ENCODE measurements at places on chromosomes 2 and 18.

DNA sequence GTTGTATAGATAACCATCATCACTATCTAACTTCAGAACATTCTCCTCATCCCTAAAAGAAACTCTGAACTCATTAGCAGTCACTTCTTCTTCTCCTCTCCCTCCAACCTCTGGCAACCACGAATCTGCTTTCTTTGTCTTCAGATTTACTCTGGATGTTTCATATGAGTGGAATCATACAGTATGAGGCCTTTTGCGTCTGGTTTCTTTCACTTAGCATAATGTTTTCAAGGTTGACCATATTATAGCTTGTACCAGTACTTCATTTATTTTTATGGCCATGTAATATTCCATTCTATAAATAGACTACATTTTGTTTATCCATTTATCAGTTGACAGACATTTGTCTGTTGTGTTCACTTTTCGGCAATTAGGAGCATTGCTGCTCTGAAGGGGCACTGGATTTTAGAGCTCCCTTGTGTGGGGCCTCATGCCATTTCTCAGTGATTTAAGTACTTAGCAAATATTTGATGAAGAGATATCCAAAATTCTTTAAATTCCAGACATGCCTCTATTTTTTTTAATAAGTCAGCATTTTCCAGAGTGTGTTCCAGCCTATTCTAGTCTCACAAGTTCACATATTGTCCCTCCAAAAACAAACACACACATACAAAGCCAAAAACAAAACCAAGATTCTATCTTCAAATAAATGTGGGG lies 22.5 kb upstream of the MAP3K20 start:
- no peak for DNase-seq

GRCh38 chr2:182522972-182523473 lies 96.2 kb upstream of the PDE1A start:
- no peak for DNase-seq

GRCh38 chr2:230863442-230864121 lies 1.2 kb upstream of the ITM2C start:
- no peak for DNase-seq

DNA sequence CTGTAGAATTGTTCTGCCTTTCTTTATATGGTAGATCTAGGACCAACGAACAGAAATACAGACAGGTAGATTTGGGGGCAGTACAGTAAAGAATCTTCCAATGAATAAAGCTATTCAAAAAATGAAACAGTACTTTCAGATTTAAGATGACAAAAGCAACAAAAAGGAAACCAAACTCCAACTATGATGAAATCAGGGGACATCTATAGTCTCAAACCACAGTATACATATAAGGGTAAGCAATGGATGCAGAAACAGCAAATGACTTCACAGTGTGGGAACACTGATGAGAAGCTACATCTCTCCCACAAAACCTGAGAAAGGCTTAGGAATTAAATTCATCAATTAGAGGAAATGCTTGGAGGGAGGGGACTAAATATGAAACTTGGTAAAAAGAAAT lies 202.5 kb downstream of the CTNNA2 start:
- peak; percentile 44 for DNase-seq

GRCh38 chr2:138003411-138003810 lies 39.1 kb downstream of the HNMT start:
- peak; percentile 10 for DNase-seq

DNA sequence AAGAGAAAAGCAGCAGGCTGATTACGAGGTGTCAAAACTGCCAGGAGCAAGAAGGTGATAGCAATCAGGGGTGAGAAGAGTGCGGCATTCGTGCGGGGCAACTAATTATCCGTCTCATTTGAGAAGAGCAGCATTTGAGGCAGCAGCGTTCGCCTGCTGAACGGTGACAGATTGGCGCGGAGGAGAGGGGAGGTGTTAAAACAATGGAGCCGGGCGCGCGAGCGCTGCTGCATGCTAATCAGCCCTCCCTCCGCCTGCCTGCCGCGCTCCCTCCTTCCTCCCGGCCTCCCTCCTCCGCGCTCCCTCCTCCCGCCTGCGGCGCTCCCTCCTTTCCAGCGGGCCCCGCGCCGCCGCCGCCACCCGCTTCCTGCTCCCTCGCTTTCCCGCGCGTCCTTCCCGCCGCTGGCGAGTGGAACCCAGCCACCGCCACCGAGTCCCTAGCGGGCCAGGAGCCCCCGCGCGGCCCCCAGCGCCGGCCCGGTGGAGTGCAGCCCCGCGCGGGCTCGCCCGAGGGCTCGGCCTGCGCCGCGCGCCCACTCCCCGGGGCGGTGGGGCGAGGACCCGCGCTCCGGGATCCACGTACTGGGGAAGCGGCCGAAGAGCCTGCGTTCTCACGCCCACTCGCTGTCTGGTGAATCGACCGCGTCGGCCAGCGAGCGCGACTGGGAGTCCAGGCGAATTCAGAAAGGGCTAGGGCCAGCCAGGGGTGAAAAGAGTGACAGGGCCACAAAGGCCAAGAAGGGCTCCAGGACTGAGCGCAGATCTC lies 69.5 kb upstream of the PSMD14 start:
- DNase-seq = peak; percentile 28

DNA sequence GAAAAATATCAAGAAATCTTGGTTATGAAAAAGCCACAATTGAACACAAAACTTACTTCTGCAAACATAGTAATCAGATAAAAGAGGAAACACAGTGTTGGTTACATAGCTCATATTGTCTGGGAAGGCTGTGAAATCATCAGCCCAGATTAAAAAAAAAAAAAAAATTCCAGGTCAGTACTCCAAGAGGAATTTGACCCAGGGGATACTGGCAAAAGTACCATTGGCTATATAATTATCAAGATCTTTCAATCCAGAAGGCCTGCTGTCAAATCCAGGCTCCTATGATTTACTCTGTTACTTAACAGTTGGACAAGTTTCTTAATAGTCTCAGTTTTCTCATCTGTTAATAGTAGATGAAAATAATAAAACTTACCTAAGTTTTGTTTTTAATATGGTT lies 12.9 kb upstream of the IKZF2 start:
- peak; percentile 16 for DNase-seq

GRCh38 chr2:20972792-20973565 lies 70.9 kb downstream of the APOB start:
- DNase-seq = no peak

GRCh38 chr18:25164848-25165811 lies 186.8 kb downstream of the ZNF521 start:
- peak; percentile 73 for DNase-seq

- DNase-seq = no peak
Observed at GRCh38 chr2:105537920-105538319, 139.1 kb upstream of the FHL2 start.

- no peak for DNase-seq
Observed at GRCh38 chr18:33611525-33612135, 33.6 kb downstream of the ASXL3 start.

- peak; percentile 16 for DNase-seq
Observed at GRCh38 chr2:219142329-219142728, 18.3 kb downstream of the NHEJ1 start.

- DNase-seq = no peak
Observed at GRCh38 chr18:36399055-36399454, 101.5 kb downstream of the FHOD3 start.

- peak; percentile 25 for DNase-seq
Observed at GRCh38 chr18:49071317-49071716, 120.6 kb upstream of the SMAD7 start.

GRCh38 chr18:57218281-57218680 lies 71.4 kb downstream of the BOD1L2 start:
- DNase-seq = no peak

DNA sequence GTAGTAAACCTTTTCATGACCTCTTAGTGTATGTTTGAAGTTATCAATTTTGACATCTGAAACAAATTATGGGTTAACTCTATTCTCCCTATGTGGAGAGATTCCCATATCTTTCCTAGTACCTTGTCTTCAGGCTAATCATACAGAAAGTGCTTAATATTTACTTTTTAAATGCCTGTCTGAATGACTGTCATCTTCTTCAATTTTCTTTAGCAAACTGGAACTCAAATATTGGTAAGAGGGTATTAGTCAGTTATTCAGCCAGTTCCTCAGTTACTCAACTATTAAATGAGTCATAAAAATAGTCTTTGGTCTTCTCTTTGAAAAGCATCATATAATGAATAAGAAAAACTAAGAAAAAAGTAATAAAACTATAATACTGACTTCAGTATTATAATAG lies 1038.0 kb upstream of the PIK3C3 start:
- DNase-seq = no peak

- DNase-seq = peak; percentile 28
Observed at GRCh38 chr2:160820691-160821090, 327.1 kb upstream of the RBMS1 start.

- DNase-seq = peak; percentile 62
Observed at GRCh38 chr2:152861349-152861942, 143.0 kb downstream of the ARL6IP6 start.

GRCh38 chr2:8669157-8669817 lies 12.6 kb upstream of the ID2 start:
- DNase-seq = no peak

DNA sequence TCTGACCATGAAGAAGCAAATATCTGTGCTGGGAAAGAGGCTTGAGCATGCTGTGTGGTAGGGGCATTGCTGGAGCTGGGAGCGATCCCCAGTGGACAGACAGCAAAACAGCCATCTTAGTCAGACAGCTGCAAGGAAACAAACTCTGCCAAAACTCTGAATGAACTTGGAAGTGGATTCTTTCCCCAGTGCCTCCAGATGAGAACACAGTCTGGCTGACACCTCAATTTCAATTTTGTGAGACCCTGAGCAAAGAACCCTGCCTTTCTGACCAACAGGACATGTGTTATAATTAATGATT lies 23.2 kb upstream of the FAP start:
- no peak for DNase-seq

- peak; percentile 96 for DNase-seq
Observed at GRCh38 chr18:54805571-54806334, 22.5 kb upstream of the RAB27B start.

GRCh38 chr2:226771067-226771466 lies 28.6 kb downstream of the IRS1 start:
- no peak for DNase-seq

DNA sequence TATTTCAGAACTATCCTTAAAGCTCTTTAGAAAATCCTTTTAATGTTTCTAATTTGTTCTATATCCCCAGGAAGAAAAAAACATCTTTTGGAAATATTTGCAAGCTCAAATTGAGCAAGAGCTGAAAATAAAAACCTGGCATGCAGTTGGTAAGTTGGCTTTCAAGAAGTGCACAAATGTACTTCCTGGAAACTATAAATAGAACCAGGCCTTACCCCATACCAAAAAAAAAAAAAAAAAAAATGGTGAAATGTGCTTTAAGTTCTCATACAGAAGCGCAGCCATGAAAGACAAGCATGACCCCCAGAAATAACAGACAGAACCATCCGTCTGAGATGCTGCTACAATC lies 178.5 kb downstream of the HDAC4 start:
- peak; percentile 3 for DNase-seq

GRCh38 chr2:160660741-160661140 lies 167.1 kb upstream of the RBMS1 start:
- no peak for DNase-seq

GRCh38 chr18:24198461-24198860 lies 59.6 kb downstream of the CABYR start:
- no peak for DNase-seq

GRCh38 chr18:34796035-34796657 lies 86.0 kb downstream of the DTNA start:
- no peak for DNase-seq

DNA sequence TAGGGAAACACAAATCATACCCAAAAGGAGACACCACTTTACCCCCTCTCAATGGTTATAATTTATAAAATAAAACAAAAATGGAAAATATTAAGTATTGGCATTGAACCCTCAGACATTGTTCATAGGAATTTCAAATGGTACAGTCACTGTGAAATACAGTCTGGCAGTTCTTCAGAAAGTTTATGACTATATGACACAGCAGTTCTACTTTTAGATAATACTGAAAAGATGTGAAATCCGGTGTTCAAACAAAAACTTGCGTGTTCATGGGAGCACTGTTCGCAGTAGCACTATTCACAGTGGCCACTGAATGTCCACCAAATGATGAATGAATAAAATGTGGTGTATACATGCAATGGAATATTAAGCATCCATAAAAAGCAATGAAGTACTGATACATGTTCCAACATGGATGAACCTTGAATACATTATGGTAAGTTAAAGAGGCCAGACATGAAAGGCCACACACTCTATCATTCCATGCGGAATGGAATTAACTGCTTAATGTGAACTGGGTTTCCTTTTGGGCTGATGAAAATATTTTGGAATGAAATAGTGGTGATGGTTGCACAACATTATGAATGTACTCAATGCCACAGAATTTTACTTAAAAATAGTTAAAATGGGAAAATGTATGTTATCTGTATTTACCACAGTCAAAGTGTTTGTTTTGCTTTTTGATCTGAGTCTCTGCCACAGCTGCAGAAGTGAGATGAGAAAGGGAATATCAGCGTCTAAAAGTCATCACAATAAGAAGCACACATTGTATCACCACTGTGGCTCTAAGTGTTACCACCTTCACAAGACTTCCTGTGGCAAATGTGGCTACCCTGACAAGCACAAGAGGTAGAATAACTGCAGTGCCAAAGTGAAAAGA lies 864.6 kb downstream of the SUCLG1 start:
- no peak for DNase-seq

GRCh38 chr2:135226961-135227360 lies 174.9 kb downstream of the RAB3GAP1 start:
- no peak for DNase-seq

DNA sequence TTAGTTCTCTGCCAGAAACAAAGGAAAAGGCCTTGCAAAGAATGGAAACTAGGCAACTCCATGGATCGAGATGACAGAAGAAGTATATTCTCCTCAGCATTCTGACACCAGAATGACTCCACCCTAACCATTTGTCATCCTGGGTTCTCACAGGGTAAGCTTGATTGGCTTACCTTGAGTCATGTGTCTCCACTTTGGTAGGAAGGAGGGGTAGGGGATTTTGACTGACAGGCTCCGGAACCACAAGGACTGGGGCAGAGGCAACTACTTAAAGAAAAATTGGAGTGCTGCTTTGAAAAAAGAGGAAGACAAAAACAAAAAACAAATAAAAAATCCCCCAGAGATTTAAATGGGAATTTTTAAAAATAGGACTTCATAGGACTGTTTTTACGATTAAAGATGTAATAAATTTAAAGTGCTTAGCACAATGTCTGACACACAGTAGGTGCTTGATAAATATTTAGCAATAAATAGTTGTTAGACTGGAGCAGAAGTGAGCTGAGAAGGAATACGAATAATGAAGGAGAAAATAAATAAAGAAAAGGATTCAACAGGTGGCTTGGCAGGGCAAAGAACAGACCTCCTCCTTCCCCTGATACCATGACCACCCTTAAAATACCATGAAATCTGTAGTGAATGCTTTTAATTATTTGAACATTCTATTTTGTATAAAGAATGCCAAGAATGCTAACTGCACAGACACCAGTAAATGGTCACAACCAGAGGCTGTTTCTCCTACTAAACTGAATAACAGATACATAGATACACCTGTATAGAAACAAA lies 230.2 kb downstream of the CDCA7 start:
- DNase-seq = peak; percentile 49

DNA sequence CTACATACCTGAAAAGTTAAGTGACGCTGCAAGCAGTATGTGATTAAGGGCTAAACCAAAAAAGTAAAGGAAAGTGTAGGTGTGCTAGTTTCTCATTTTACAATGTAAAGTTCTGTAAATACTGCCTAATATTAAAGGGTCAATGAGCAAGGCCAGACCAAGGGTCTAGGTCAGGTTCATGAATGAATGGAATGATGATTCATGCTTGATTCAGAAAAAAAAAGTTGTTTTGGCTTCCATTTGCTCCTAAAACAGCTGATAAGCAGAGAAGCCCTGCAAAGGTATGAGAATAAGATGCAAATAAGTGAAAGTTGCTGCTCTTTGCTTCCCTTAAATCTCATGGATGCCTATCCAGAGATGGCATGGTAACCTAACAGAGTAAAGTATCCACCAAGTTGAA lies 61.3 kb downstream of the PTRHD1 start:
- DNase-seq = no peak

- no peak for DNase-seq
Observed at GRCh38 chr2:150424406-150424805, 63.1 kb downstream of the RND3 start.

All from OCI-M1 (cell line).